ENCODE measurements at places on chromosomes 2 and 18.

DNA sequence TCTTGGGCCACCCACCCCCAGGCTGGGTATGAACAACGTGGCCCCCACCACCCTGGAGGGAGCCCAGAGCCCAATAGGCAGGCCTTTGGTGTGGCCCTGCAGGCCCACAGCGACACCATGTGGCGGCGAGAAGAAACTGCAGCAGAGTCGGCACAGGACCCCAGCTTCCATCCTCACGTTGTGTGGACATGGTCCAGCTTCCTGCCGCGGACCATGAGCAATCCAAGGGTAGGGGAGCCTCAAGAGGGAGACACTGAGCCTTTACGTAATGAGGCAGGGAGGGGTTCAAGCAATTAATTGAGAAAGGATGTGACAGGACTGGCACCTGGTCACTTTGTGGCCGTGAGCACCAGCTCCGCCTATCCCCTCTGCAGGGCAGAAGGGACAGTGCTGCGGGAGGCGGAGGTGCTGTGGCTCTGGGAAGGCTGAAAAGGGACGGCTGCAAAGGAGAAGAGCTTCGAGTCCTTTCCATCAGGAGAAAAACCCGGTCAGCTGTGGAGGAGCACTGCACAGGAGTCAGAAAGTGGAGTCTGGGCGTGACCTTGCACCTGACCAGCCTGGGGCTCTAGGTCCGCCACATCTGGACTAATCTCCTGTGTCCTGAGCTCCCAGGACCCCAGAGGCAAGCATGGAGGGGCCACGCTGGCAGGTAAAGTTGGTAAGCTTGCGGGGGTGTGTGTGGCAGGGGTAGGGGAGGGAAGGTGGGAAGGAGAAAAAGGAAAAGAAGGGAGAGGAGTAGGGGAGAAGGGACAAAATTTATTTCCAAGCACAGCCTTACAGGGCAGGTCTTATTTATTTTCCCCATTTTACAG lies 44.9 kb downstream of the TMEM37 start:
- no peak for DNase-seq

DNA sequence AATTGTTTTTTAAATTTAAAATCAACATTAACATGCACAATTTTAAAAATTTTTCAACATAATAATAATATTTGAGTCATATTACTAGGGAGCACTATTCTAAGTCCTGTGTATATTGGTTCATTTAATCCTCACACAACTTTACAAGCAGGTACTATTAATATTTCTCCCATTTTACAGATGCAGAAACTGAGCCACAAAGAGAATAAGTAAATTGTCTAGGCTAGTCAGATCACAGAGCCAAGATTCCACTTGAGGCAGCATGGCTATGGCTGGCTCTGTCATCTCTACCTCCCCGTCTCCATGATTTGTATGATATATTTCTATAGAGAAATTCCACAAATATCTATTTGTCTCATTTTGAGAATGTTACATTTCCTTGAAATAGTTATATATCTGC lies 15.1 kb downstream of the CCNT2 start:
- DNase-seq = no peak

DNA sequence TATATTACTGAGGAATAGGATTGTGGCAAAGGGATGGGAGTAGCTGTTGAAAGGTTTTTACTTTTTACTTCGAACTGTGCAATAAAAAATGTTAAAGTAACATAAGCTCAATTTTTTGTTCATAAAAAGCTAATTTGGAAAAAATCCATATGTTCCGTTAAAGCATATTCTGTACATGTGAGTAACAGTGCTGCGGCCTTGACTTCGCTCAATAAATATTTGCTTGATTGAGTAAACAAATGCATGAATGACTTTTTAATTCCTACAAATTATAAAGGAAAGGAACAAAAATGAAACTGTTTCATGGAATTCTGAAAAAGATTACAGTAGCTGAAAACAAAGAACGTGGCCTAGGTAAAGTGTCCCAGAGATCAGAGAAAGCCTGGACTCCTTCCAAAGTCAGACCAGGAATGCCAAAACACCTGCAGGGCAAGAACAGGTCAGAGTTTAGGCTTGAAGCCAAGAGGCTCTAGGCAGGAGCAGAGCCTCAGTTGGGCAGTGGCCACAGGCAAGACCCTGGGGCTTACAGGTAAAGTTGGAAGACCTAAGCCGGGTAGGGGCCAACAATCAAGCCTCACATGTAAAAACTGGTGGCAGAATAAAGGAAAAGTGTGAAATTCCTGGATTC lies 44.3 kb upstream of the FIGN start:
- DNase-seq = no peak

DNA sequence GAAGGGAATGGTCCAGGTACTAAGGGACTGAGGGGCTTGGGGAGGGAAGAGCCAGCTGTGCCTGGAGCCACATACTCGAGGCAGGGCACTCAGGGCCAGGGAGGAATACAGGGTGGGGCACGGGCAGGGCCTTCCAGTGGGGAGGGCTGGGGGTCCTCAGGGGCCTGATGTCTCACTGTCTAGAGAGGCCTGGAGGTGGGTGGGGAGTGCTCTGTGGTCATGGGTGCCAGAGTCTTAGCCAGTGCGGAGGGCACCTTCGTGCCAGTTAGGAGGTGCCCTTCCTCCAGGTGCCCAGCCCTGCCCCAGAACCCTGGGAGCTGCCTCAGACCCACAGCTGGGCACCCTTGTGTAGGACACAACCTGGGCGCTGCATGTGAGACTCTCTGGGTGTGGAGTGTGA lies 81.2 kb downstream of the SMAD7 start:
- DNase-seq = no peak

DNA sequence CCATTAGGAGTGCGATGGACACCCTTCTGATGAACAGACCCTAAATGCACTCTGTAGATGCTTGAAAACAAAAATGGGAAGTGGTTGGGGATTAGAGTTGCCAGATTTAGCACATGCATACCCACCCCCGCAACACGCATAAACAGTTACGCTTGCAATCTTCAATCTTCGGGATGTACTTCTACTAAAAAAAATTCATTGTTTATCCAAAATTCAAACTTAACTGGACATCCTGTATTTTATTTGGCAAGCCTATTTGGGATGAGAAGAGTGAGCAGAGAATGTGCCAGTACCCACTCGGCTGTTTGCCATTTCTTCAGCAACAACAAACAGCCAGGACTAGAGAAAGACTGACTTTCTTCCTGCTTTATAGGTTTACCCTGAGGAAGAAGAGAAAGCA lies 18.4 kb downstream of the KIAA2012 start:
- no peak for DNase-seq

GRCh38 chr2:241217320-241218031 lies 29.0 kb downstream of the ANO7 start:
- no peak for DNase-seq

GRCh38 chr2:203820969-203821368 lies 46.6 kb upstream of the CTLA4 start:
- no peak for DNase-seq

DNA sequence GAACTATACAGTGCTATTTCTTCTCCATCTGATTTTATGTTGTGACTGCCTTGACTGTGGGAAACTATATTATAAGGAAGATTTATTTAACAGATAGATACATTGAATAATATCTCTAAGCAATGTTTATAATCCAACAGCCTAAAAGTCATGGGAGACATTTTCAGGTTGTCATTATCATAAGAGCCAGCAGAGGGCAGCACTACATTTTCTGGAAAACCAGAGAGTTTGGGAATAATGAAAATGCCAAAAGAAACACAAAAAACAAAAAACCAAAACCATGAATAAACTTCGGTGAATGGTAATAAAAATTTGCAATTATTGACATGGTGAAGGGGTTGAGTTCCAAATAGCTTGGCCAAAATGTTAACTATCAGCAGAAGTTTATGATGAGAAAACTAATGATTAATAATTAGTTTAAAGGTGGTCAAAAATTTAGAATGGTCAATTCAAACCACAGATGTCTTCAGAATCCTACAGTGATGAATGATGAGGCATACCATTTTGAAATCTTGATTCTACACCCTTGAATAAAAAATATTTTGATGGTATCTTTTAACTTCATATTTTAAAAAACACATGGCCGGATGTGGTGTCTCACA lies 4.7 kb downstream of the EEF1B2 start:
- DNase-seq = no peak

GRCh38 chr2:54259413-54260240 lies 3.6 kb upstream of the TSPYL6 start:
- DNase-seq = no peak

DNA sequence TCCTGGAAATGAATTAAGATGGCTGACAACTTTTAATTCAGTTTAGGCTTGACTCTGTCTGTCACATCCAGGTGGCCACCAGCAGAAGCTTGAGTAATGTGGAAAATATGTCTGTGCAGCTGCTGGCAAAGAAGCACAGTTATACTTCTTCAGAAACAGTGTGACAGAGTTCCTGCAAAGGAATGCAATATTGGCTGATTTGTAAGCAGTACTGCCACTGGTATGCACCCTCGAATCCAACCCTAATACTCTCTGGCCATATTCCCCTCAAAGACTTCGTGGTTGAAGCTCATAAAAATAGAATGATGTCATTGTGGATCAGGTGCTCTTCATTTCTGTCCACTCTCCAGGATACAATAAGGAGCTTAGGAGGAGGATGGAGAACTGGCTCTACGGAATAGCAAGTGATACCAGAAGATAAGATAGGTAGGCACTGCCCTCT lies 86.2 kb downstream of the METTL8 start:
- no peak for DNase-seq

GRCh38 chr18:8272254-8272653 lies 337.0 kb upstream of the RAB12 start:
- no peak for DNase-seq

DNA sequence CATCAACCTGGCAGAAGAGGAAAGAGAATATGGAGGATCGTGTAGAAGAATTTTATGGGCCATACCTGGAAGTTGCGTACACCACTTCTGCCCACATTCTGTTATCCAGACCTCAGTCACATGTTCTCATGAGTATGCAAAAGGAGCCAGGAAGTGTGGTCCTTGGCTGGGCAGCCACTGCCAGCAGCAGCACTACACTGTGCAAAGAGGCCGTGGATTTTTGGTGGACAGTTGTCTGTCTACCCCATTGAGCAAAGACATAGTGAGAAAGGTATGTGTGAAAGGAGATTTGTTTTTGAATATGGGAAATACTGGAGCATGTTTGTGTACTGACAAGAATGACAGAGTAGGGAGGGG lies 68.1 kb downstream of the SDC1 start:
- DNase-seq = no peak

DNA sequence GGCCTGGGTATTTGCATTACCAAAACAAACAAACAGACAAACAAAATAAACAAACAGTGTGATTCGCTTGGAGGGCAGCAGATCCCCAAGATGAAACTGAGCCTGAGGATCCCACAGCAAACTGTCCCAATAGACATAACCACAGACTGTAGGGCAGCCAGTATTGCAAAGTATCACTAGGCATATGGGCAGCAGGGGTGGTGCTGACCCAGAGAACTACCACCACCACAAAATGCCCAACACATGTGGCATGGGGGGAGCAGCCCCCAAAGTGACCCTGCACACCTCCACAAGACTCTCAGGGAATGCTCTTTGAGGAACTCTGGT lies 330.1 kb downstream of the CYRIA start:
- DNase-seq = no peak

- no peak for DNase-seq
Measured at GRCh38 chr2:150351922-150352321, 135.5 kb downstream of the RND3 start.

GRCh38 chr2:73028841-73029240 lies 42.7 kb downstream of the SFXN5 start:
- peak; percentile 42 for DNase-seq

GRCh38 chr2:98654699-98655495 lies 46.5 kb downstream of the UNC50 start:
- no peak for DNase-seq

GRCh38 chr18:33918571-33918970 lies 306.1 kb downstream of the NOL4 start:
- DNase-seq = no peak

DNA sequence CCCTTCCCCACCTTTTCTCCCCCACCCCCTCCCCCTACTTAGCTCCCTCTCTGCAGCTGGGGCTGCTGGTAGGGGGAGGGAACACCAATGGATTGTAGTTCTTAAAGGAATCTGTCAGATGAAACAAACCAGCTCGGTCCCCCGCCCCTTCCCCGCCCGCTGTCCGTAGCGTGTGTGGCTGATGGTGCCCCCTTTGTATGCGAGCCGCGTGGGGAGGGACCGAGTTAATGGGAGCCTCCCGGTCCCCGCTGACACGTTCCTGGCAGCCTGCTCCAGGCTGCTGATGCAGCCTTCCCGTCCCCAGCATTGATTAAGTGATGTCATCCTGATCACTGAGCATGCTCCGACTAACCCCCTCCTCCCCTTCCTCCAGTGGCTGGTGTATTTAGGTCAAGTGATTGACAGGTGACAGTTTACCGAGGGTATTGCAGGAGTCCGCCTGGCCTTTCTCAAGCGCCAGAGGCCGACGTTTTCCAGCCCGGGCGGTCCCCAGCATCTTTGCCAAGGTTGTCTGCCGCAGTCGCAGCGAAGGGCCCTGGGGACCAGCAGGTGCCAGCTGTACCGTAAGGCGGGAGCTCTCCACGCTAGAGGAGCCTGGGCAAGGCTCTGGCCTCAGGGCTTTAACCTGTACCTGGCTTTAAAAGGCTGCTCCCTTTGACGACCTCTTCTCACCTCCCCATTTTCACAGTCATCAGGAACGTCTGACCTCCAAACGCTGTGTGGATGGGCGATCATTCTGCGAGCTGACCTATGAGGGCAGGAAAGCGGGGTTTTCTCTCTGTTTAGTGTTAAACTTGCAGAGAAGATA lies 1.8 kb downstream of the KIF5C start:
- DNase-seq = no peak

GRCh38 chr2:101124643-101125366 lies 26.4 kb downstream of the TBC1D8 start:
- no peak for DNase-seq

GRCh38 chr2:31016648-31017047 lies 121.6 kb downstream of the GALNT14 start:
- DNase-seq = no peak

- no peak for DNase-seq
Measured at GRCh38 chr2:126413079-126413478, 242.9 kb upstream of the GYPC start.

GRCh38 chr2:167215595-167215994 lies 327.3 kb downstream of the XIRP2 start:
- no peak for DNase-seq

DNA sequence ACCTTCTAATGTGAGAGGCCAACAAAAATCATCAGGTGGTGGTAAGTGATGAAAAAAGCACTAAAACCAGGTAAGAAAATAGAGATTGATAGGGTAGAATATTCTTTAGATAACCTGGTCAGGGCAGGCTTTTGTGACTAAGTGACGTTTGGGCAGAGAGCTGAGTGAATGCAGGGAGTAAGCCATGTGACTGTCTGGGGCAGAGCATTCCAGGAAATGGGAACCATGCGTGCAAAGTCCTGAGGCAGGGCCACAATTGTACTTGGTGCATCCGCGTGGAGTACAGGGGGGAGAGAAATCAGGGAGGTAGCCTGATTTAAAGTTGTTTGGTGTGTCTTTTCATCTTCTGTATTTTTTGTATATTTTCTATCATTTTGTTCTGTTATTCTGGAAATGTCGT lies 102.5 kb downstream of the LYPD6B start:
- peak; percentile 5 for DNase-seq

- no peak for DNase-seq
Measured at GRCh38 chr2:222609381-222609780, 46.5 kb downstream of the FARSB start.

GRCh38 chr18:51614033-51614432 lies 416.6 kb upstream of the MEX3C start:
- DNase-seq = no peak

GRCh38 chr2:21633466-21633865 lies 509.7 kb downstream of the TDRD15 start:
- peak; percentile 74 for DNase-seq
